Muscle of leg (tissue), 16 donors: ENCODE measurements at places on chromosomes 2 and 18.

DNA sequence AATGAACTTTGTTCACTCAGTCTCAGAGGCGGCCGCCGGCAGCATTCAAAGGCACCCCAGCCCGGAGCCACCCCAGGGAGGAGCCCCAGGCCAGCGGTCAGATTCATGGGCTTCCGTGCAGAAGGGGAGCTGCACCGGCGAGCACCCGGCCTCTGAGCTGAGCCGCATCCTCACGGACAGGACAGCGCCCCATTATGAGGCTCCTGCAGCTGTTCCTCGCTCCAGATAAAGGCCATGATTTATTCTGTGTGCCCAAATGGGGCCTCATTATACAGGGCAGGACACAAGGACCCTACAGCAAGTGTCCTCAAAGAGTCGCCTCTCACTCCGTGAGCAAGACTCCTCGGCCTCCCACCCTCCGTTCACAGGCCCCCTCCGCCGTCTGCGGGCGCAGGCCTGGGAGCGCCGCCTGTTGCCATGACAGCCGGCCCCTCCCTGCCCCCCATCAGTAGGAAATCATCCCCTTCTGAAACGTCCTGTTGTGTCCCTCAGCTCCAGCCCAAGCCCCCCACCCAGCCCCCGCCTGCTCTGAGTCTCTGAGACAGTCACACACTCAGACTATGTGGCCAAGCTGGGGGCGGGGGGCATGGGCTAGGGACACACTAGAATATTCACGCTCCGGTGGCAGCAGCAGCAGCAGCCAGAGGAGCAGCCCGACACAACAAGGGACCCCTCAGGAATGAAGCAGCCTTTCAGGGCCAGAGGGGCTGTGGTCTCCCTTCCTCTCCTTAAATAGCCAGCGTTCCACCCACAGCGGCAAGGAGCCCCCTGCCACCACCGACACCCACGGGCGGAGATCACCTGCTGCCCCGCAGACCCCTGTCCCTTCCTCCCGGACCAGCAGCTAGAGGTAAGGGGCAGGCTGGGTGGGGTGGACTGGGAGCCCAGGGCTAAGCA lies at the start of gene GPR17:
Gene GPR17 (plus strand): TSS at position 759 of the 897 bp plus-strand sequence. CDS start 4,583 bp downstream, outside the sequence.
- no peak for DNase-seq

GRCh38 chr2:189543367-189543766 lies 37.2 kb downstream of the SLC40A1 start:
- DNase-seq: no peak

DNA sequence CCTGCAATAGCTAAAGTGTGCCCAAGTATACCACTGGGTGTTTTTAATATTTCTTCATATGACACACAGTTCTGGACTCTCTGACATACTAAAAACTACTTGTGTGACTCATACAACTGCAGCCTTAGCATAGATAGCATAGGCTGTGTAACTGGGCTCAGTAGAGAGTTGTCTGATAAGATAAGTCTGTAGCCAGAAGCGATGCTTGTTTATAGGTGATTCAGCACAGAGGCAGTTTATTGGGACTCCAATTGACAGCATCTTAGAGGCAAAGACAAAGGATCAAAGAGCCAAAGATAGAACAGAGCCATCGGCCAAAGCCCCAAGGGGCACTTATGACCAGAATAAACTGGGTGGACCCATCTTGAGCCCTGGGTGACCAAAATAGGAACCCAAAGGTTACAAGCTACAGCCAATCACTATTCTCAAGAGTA lies 42.3 kb downstream of the AAK1 start:
- DNase-seq: no peak

DNA sequence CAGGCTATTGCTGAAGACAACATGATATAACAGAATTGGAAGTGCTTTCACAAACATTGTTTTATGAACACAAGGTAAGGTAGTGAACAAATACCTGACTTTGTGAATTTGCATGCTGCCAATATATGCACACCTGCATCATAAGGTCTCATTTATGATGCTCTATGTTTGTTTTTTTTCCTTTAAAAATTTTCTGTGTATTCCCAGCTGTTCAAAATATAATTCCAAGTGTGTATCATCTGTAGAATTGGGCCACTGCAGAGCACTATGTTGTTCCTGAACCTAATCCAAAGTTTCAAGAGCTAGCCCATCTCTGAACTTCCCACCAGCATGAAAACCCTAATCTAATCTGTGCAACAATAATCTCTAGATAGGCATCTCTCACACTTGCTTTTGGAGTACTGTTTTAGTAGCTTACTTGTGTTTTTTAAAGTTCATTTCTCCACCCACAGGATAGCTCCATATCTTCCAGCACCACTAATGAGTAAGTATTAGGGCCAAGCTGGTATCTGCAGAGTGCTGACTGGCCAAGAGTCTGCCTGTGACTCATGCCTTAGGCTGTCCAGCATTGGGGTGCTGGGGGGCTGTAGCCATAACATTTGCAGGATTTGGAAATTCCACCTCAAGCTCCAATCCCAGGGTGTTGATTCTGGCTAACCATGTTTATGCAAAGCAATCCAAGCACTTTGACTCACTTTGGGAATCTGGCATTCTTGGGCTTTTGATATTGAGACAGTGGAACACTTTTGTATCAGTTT lies 208.2 kb upstream of the REV1 start:
- peak; percentile 35 for DNase-seq

DNA sequence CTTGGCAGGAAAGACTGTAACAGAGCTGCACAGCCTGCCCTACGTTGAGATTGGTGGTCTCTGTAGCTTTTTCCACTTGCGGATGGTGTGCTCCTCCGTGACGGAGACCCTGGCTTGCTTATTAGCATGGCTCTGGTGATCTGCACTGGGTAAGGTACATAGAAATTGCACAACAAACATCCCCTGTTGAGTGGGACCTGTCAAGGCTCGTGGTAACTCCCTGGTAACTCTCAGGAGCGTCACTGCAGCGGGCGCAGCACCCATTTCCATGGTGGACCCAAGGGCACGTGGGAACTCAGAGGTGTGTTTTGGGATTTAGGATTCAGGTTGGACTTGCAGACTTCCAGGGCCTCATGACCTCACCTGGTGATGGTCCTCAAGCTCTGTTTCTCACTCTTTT lies 1.1 kb downstream of the TRAF3IP1 start:
- no peak for DNase-seq

GRCh38 chr2:219358170-219359075 lies 25.9 kb upstream of the RESP18 start:
- no peak for DNase-seq

DNA sequence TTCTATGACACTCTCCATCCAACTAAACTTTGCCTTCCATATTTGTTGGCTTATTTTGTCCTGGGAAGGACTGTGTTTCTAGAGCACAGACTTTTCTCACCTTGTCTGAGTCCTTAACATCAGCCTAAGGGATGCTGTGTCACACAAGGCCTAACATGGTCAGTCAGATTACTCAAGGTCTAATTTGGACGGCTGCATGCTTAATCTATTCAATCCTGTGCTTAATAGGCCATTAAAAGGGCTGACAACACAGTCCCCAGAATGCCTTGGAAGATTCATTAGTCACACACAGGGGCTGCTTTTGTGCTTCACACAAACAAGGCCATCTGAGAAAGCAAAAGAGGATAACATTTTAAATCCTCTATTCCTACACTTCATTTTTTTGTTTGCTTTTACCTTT lies 84.0 kb downstream of the DYNAP start:
- DNase-seq: no peak

DNA sequence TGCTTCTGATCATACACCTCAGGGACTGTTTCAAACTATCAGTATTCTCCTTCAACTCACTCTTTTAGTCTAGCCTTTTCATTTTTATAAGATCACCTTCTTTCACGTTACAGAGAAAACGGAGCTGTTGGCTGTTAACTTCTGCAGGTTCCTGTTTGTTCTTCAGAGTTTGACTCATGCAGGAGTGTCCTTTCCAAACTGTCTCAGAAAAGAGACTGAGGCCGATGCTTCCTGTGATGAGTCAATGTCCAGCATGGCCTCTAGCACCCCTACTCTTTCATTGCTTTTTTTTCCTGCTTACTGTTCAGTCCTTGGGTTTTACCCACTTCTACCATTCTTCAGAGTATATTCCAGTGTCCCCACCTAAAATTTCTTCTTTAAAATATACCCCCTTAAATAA lies 240.8 kb upstream of the RGPD4 start:
- no peak for DNase-seq

GRCh38 chr2:8306530-8307351 lies 375.1 kb upstream of the ID2 start:
- no peak for DNase-seq

DNA sequence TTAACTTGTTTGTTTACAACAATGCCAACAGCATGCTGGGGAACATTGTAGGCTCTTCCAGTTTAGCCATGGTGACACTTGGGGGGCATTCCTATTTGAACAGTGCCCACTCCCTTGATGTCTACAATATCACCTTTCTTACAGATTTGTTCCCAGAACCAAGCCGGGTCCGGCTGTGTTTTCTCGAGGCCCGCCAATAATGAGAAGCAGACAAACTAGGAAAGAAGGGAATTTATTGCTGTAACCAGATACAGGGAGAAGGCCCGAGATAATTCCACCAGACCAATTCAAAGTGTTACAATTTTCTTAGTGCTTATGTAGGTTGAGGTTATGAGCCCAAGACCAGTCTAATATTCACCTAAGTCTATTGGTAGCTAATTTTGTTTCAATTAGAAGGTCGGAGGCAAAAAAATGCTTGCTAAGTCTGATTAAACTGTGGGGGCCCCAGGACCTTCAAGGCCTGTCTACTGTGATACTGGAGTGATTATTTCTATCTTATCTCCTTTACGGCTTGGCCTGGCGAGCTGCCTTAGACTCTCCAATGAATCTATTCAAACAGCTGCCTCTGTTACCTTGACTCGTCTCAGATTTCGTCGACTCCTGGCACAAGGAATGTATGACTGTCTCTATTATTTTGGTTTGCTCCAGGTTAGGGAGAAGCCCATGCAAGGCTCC lies 59.1 kb upstream of the PSME4 start:
- DNase-seq: no peak

DNA sequence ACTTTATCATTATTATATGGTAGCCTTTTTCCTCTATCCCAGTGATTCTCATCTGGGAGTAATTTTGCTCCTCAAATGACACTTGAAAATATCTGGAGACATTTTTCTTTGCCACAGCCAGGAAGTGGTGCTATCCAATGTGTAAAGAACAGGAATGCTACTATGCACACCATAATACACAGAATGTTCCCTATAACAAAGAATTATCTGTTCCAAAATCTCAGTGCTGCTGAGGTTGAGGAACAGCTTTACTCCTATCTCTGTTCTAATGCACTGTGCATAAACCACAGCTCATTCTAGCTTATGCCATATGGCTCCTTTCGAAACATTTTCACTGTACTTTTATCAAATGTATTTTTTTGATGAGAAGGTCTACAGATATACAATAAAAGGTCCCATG lies 1231.2 kb upstream of the CELF4 start:
- no peak for DNase-seq

DNA sequence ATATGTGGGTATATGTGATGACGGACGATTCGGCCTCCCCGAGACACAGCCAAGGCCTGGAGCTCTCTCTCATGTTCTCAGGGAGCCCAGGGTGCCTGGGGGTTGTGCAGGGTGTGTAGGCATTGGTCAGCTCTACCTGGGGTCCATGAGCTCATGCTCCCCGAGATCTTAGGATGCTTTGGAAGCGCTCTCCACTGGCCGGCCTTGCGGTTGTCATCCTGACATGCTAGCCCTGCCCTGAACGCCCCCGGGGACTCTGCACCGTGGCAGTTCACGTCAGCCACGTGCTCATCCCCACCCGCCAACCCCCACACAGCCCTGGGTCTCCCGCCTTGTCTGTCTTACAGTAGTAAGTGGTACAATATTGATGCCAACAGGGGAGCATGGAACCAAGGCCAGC lies 67.8 kb downstream of the RTP5 start:
- no peak for DNase-seq

- DNase-seq: no peak
Measured at GRCh38 chr2:42054714-42055430, 7.1 kb downstream of the PKDCC start.

DNA sequence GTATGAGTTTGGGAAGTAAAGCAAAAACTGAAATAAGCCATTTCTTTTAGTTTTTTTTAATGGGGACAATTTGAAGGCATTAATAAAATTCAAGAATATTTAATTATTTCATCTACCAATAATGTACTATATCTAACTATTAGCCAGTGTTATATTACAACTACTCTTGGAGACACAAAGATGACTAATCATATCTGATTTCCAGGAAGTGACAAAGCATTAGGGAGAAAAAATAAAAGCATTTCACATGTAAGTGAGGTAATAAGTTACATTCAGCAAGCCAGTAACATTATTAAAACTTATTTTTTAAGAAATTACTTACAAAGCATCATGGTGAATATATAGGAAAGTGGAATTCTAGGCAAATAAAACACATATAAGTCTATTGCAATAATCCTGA lies 781.3 kb upstream of the NRXN1 start:
- DNase-seq: peak; percentile 3

DNA sequence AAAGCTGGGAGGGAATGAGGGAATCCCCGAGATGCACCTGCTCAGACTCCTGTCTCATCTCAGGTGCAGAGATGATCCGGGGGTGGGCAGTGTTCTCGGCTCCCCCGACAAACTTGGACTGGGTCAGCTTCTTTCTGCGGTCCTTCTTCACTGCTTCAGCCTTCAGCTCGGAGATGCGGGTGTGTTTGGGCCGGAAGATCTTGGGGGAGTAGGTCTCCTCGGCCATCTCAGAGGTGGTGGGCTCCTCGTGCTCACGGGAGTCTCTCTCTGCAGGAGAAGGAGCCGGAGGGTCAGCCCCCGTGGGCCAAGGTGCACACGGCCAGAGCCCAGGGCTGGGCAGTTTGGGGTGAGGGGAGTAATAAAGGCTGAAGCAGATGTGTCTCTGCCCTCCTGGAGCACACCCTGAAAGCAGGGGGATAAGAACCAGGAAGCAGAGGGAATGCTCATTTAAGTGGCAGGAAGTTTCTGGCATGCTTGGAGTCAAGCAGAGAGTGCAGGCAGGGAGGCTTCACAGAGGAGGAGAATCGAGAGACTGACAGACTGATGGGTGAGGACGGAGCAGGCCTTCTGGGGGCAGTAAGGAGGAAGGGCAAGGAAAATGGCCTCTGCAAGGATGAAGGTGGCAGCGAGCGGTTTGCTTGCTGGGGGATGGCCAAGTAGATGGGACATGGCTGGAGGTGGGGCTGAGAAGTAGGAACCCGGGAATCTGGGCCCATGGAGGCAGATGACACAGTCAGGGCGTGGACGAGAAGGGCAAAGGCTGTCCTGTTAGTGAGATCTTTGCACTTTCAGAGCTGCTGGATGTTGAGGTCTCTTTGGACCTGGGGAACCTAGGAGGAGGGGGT lies 16.3 kb downstream of the IGFBP5 start:
- no peak for DNase-seq

- DNase-seq: no peak
Measured at GRCh38 chr2:201906777-201907562, 100.6 kb downstream of the CDK15 start.

GRCh38 chr18:75221897-75222296 lies 11.3 kb downstream of the TSHZ1 start:
- DNase-seq: no peak
